ENCODE measurements at places on chromosomes 6 and 20.

- DNase-seq = no peak
These were observed 20.4 kb downstream of the OSBPL2 start for GRCh38 chr20:62258499-62259293.

DNA sequence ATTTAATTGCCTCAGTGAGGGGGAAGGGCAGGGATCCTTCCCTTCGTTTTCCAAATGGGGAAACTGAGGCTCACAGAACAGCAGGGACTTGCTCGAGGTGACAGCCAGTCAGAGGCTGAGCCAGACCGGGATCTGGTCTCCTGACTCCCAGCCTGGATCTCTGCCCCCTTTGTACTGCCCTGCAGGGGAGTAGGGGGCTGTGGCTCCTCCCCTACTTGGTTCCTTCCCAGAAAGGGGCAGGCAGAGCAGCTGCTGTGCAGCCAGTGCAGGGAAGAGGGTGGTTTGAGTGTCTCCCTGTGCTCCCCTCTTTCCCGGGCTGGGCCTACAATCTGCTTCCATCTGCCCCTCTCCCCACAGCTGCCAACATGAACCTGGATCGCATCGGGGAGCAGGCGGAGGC lies 37.6 kb downstream of the UQCC2 start:
- DNase-seq = no peak

- DNase-seq = no peak
These were observed 178.4 kb upstream of the HDDC2 start for GRCh38 chr6:125480146-125480545.

- no peak for DNase-seq
These were observed 15.9 kb upstream of the ITPR3 start for GRCh38 chr6:33604941-33605854.

DNA sequence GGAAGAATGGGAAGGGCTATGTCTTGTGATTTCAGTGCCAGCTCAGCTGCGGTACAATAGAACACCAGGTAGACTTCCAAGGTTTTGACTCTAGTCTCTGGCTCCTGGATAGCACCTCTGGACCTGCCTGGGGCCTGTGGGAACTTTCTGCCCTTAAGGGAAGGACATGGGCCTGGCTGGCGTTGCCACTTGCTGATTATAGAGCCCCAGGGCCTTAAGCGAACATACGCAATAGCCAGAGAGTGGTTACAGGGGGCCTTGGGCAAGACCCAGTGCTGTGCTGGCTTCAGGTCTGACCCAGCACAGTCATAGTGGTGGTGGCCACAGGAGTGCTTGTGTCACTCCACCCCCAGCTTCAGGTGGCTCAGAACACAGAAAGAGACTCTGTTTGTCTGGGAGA lies 131.1 kb upstream of the COL21A1 start:
- DNase-seq = no peak

- no peak for DNase-seq
These were observed 95.5 kb downstream of the CEBPB start for GRCh38 chr20:50286174-50286511.

DNA sequence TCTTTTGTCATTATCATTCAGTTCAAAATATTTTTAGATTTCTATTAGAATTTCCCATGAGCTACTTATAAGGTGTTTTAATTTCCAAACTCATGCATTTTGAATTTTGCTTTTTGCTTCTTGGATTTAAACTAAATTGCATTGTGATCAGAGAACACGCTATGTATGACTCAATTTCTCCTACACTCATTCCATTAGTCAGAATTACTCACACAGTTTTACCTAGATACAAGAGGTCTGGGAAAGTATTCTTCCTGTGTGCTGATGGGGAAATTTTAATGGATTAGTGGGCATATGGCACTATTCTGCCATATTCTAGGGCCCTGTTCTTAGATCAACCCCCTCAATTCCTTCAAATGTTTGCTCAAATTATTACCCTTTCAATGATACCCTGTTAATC lies 49.9 kb upstream of the BMP5 start:
- DNase-seq = no peak

DNA sequence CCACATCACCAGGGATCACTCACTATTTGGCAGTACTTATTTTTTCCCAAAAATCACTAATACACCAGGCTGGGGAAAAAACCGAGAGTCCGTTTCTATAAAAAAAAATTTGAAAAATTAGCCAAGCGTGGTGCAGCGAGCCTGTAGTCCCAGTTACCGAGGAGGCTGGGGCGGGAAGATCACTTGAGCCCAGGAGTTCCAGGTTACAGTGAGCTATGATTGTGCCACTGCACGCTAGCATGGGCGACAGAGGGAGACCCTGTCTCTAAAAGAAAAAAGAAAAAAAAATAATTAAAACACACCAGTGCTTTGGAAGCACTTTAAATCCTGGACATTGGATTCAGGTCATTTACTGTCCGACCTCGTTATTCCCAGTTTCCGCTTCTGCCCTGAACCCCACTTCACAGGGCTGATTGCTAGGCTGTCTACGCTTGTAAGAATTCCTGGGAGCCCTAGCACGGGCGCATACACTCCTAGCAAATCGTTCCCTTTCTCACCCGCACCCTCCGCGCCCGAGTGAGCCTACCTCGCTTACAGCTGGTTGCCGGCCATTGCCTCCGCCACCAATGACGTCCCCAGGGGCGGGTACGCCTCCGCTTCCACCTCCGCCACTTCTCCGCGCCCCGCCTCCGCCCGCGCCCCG lies at the start of gene TPMT:
TPMT (minus strand) TSS at position 571 of the 643 bp plus-strand sequence. CDS start 5,950 bp downstream, outside the sequence.
- no peak for DNase-seq
